WTC11 (cell line): ENCODE measurements at places on chromosomes 11 and 22.
A peak's percentile ranks its signal among the peaks of the same experiment; 100 is the strongest.

DNA sequence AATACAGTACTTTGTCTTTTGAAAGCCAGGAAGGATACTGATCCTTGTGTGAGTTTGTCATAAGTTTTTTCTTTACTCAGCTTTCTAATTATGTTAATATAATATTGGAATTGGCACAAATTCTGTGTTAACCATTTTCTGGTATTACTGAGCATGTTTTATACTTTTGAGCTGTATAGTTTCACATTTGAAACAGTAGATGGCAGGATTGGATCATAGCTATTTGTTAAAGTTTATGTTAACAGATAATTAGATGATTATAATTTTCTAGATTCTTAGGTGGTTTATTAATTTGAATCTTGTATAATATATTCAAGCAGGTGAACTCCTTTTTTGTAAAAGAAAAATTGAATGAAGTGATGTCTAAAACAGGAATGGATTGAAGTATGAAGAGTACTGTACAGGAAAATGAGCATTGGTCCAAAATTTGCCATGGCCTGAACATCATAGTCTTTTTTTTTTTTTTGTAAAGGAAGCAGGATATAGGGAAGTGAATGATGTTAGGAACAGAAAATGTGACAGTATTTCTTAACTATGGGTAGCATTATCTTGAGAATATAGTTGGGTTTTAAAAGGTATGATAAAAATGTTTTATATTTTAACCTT lies 102.0 kb downstream of the CYP2R1 start:
- DNase-seq, result no peak

GRCh38 chr22:41915035-41915785 lies at the start of gene SHISA8:
Gene SHISA8 (minus strand): TSS chr22:41915074. CDS start chr22:41914667, 407 bp downstream.
- peak; percentile 62 for DNase-seq

DNA sequence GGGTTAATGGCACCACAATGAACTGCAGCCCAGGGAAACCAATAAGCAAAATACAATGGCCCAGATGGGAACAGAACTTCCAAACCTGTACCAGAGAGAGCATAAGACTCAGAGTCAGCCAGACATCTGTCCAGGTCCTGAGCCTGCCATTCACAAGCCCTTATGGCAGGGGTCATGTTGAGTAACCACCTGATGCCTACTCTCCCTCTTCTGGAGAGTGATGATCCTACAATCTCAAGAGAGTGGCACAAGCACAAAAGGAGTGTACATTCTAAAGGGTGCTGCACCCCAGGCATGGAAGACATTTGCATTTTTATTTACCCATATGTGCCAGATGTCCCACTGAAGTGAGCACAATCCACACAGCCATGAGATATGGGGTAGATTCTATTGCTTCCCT lies 10.6 kb downstream of the TENM4 start:
- DNase-seq, result no peak

GRCh38 chr11:102487214-102487613 lies 34.6 kb upstream of the TMEM123 start:
- DNase-seq, result no peak

GRCh38 chr11:17472467-17472866 lies 4.2 kb downstream of the ABCC8 start:
- no peak for DNase-seq

GRCh38 chr22:49464037-49464436 lies 363.6 kb downstream of the BRD1 start:
- DNase-seq, result no peak

DNA sequence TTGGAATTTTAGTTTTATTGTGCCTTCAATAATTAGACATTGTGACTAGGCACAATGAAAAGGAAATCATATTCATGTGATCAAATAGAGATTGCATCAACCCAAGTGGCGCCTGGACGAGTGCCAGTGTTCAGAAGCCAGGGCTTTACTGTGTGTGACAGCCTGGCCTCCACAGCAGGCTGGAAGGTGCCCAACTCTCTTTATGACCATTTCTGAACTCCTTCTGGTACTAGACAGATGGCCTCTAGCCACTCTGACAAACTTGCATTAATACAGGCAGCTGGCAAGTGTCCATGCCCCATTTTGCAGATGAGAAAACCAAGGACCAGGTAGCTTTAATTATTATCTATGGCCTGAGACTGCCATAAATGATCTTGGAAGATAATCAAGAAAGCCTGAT lies 8.3 kb upstream of the POU2AF1 start:
- no peak for DNase-seq

GRCh38 chr11:21537980-21538379 lies 654.9 kb upstream of the ANO5 start:
- no peak for DNase-seq

GRCh38 chr11:36398231-36398953 lies 102.3 kb downstream of the PRR5L start:
- no peak for DNase-seq

GRCh38 chr11:8717544-8717875 lies 34.9 kb downstream of the RPL27A start:
- DNase-seq, result no peak

- DNase-seq, result no peak
Observed at GRCh38 chr11:122198291-122198983, 82.4 kb upstream of the BLID start.

- no peak for DNase-seq
Observed at GRCh38 chr22:50008151-50009040, 4.2 kb downstream of the IL17REL start.

DNA sequence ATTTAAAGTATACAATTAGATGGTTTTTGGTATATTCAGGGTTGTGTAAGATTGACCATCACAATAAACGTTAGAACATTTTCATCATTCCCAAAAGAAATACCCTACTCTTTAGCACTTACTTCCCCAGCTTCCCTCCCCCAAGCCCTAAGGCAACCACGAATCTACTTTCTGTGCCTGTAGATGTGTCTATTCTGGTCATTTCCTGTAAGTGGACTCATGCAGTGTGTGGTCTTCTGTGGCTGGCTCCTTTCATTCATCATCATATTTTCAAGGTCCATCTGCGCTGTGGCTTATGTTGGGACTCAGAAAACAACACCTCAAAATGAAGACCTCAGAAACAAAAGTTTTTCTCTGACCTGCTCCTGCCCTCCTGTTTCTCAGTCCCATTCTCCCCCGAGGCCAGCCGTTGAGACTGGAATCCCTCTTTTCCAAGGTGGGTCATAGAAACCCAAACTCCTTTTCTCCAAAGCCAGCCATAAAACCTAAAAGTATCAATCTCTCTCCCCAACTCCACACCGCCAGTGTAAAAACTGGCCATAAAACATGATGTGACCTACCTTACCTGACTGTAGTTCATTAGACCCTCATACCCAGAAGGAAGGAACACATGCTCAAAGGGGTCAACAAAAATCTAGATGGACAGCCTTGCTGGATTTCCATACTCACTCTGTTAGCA lies 12.9 kb upstream of the TMPRSS13 start:
- no peak for DNase-seq

- DNase-seq, result no peak
Observed at GRCh38 chr11:95576146-95576845, 213.3 kb downstream of the FAM76B start.

GRCh38 chr22:32634421-32634981 lies 159.9 kb downstream of the FBXO7 start:
- no peak for DNase-seq

GRCh38 chr11:108872781-108873291 lies 208.0 kb downstream of the DDX10 start:
- DNase-seq, result no peak

DNA sequence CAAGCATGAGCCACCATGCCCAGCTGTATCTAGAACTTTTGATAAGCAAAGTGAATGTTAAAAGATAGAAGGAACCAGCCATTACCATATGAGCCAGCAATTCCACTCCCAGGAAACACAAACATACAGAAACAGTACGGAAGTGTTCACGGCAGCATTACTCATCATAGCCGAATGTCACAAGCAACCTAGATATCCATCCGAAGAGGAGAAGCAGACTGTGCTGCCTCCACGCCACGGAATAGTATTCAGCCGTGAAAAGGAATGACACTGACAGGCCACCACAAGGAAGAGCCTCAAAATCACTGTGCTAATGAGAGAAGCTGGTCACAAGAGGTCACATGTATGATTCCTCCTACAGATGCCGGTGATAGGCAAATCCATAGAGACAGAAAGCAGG lies 17.6 kb upstream of the MGAT3 start:
- no peak for DNase-seq

DNA sequence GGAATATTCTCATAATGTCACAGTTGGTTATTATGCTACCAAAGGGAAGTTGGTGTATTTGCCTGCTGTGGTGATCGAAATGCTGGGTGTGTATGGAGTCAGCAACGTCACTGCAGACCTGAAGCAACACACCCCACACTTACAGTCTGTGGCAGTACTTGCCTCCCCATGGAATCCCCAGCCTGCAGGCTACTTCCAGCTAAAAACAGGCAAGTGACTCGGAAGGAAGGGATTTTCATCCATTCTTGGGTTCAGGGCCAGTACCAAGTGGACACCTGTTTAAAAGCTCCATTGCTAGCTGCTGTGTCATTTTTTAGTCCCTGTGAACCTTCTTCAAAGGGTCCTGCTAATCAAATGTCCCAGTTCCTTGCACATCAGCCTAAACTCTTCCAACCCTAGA lies 149.6 kb downstream of the C11orf91 start:
- no peak for DNase-seq

DNA sequence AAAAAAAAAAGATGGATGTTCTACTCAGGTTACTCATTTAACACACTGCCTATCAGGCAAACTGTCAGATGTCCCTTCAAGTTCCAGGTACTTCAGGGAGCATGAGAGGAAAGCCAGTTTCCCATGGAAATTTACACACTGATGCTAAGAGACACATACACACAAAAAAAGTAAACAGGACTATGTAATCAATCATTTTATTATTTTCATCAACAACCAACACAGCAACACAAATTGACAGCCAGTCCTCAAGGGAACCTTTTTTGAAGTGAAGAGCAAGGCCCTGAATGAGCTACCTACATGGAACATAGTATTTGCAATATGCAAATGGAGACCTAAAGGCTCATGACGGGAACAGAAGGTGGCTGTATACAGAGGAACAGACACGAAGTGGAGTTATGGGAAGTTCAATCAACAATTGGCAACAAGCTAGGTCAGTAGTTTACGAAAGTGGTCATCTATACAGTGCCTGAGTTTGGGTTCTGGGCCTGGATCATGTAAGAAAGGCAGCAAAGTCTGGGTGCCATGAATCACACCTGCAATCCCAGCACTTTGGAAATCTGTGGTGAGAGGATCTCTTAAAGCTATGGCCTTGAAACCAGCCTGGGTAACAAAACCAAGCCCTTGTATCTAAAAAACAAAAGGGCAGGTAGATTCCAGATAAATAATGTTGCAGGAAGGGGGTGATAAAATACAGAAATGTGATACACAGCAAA lies 12.6 kb upstream of the WDR74 start:
- no peak for DNase-seq

DNA sequence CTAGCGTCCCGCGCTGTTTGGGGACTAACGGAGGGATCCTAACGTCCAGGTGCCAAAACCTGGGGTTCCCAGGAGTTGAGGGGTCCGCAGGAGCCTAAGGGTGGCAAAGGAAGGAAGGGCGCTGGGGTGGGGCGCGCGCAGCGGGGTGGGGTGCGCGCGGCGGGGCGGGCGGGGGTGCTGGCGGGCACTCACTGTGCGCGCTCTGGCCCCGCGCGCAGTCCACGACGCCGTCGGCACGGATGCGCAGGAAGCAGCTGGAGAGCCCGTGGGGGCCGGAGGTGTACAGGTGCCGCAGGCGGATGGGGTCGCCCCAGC lies 412 bp downstream of the FGF19 start:
- no peak for DNase-seq

- no peak for DNase-seq
Observed at GRCh38 chr22:49186762-49187161, 640.9 kb downstream of the BRD1 start.

DNA sequence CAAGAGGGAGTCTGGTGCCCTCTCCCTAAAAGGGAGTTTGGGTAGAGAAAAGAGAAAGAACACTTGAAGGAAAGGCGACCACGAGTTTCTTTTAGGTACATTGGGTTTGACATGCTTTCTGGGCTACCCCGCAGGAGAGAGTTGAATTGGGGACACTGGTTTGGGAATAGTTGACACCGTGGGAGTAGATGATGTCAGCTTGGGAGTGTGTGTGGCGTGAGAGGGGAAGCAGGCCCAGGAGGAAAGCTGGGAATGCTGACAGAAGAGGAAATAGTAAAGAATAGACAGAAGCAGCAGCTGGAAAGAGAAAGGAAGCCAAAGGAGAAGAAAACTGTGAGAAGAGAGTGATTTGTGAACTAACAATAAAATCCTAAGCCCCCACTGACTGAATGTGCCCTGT lies 442.9 kb downstream of the DYNC2H1 start:
- DNase-seq, result no peak

- no peak for DNase-seq
Observed at GRCh38 chr22:36738416-36739020, 35.0 kb upstream of the CACNG2 start.

GRCh38 chr22:26398741-26399153 lies 30.3 kb upstream of the ASPHD2 start:
- peak; percentile 55 for DNase-seq

- DNase-seq, result no peak
Observed at GRCh38 chr22:49752598-49753091, 75.0 kb downstream of the BRD1 start.

DNA sequence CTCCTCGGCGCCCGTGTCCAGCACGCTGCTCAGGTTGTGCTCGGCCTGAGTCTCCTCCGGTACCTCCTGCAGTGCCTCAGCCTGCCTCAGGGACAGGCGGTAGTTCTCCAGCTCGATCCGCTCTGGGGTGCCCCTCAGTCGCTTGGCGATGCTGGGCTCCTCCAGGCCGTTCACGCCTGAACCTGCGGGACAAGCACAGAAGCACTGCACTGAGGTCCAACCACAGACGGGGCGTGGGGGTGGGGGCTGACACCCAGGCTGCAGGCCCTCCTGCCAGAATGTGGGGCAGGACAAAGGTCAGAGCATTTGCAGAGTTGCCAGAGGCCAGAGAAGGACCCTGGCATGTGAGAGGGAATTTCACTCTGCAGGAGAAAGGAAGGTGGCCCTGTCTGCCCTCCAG lies 67.6 kb upstream of the BID start:
- DNase-seq, result no peak

GRCh38 chr11:22079133-22079872 lies 113.6 kb upstream of the ANO5 start:
- no peak for DNase-seq

- DNase-seq, result no peak
Observed at GRCh38 chr11:75615751-75616150, 53.1 kb downstream of the MAP6 start.

GRCh38 chr22:50488886-50489285 lies 2.2 kb downstream of the MIOX start:
- DNase-seq, result no peak

- peak; percentile 15 for DNase-seq
Observed at GRCh38 chr11:76903325-76903724, 42.6 kb downstream of the ACER3 start.

- no peak for DNase-seq
Observed at GRCh38 chr22:18050065-18050464, 25.7 kb upstream of the MICAL3 start.

- DNase-seq, result no peak
Observed at GRCh38 chr11:114083391-114084252, 24.1 kb downstream of the ZBTB16 start.

DNA sequence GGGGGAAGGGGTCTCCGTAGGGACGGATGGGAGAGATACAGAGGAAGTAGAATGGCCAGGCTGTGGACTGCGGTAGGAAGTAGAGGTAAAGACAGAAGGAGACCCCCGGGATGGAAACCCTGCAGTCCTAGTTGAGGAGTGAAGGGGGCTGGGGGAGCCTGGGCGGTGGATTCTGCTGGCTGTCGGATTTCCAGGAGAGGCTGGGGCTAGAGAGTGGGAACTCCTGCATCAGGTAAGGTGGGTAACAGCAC lies 727 bp upstream of the SCARF2 start:
- no peak for DNase-seq
